ENCODE measurements at places on chromosomes 3 and 15.

DNA sequence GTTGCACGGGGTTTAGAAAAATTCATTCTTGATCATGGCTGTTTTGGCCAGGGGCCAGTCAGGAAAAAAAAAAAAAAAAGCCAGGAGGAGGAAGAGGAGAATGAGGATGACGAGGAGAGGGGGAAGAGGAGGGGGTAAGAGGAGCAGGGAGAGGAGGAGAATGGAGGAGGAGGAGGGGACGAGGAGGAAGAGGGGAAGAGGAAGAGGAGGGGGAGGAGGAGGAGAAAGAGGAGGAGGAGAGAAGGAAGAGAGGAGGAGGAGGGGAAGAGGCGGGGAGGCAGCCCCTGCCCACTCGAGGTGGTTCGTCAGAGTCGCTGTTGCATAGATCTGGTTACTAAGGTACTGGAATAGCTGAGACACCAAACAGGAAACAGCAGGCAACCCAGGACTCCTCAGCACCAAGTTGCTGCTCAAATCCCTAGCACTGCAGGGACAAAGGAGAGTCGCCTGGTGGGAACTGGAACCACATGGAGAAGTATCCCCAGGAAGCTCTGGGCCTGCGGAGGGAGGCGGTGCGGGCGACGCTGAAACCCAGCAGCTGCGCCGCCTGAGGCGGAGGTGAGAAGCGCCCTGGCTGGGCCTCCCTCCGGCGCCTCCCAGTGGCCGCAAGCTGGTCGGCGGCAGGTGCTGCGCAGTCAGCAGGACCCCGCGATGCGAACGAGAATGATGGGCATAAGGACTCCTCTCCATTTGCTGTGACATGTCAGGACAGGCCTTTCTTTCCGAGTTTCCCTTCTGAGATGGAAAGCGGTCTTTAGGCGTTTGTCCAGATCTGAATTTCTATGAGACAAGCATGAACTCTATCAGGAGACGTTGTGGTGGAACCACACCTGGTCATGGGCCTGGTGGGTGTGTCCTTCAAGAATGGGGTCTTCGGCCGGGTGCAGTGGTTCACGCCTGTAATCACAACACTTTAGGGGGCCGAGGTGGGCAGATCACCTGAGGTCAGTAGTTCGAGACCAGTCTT, 17.5 kb downstream of the FAM240A start:
- peak; percentile 78 for DNase-seq

DNA sequence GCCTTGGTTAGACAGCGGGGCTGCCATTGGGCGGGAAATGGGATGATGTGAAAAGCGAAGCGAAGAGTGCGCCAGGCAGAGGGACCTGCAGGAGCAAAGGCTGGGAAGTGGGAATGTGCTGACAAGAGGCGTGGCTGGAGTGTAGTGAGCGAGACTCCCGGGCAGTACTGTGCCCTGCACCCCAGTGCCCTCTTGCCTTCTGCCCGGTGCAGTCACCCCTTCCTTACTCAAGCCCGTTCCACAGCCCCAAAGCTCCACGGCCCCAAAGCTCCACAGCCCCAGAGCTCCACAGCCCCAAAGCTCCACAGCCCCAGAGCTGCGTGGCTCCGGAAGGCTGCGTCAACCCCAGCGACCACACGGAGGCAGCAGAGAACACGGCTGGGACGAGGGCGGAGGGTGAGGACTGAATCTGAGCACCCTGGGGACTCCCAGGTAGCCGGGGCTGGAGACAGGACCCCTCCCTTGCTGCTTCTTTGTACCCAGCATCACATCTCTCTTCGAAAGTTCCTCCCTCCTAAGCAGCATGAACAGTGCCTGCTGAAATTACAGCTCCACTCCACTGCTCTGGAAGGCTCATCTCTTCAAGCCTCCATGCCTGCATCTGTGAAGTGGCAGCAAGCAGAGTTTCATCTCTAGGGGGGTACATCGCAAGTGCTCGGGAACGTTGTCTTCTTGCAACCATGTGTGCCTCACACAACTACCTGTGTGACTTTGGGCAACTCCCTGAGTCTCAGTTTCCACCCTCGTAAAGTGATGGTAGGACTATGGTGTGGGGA, 108.9 kb downstream of the FBLN2 start:
- DNase-seq = peak; percentile 25

GRCh38 chr15:30943654-30944335, 40.1 kb downstream of the FAN1 start:
- no peak for DNase-seq

- no peak for DNase-seq
These were observed 132.0 kb downstream of the ARNT2 start for GRCh38 chr15:80536231-80536630.

DNA sequence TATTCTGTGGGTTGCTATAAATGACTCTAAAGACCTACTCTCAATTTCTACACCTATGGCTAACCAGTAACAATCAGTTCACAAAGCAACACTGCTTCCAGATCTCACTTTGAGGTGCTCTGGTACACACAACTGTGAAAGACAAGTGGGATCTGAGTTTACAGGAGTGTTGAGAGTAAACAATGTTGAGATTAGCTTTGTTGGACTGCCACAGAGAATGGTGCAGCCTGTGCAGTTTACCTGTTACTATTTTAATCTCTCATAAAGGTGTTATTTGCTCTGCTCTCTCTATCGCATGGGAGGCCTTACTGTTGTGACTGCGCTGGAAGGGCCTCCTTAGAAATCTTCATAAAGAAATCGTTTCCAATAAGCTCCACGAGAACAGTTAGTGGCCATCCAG, 112.0 kb downstream of the SOX2 start:
- no peak for DNase-seq

DNA sequence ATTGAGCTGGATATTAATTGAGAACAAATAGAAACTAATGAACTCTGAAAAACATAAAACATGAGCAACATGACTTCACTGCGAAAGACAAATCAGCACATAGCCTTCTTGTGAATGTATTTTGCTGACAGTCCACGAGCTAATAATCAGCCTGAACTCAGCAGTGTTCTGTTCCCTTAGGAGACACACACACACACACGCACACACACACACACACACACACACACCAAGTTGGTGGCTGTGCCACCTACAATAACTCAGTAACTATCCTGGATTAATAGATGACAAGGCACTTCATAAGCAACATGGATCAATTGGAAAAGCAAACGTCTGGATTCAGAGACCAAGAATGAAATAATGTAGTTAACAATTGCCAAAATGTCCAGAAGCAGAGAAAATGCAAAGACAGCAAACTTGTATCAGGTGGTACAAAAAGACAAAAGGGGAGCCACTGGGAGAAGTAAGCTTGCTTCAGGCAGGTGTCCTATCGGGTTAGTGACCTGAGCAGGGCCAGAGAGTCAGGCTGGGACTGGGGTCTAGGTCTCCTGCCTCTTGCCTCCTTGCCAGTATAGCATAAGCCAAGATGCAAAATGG, 20.5 kb upstream of the UBE2Q2 start:
- no peak for DNase-seq

DNA sequence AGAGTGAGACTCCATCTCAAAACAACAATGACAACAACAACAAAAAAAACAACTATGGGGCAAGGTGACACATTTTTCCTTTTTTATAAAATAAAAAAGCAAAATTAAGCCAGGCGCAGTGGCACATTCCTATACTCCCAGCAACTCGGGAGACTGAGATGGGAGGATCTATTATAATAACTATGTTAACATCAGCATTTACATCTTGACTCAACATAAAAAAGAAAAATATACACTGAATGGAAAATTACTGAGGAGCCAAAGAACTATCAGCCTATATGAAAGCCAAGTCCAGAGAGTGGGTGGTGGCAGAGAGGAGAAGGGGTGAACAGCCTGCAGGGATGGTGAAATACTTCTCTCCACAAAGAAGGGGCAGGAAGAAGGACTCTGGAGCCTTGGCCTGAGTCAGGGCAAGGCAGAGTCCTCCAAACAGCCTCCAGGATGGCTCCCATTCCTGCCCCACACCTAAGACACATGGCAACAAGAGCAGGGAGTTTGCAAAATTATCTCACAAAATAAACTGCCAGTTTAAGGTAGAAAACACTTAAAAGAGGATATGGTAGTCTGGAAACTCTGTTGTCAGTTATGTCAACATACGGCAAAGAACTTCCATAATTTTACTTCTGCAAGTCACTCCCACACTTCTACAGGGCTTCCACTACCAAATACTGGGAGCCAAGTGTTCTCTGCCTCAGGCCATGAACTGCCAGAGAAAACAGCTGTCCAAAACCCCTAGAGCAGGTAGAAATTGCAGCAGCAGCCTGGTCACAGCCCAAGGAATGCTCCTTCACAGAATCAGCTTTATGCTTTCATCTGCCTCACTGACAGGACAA, 25.9 kb downstream of the HSPBAP1 start:
- DNase-seq = no peak

DNA sequence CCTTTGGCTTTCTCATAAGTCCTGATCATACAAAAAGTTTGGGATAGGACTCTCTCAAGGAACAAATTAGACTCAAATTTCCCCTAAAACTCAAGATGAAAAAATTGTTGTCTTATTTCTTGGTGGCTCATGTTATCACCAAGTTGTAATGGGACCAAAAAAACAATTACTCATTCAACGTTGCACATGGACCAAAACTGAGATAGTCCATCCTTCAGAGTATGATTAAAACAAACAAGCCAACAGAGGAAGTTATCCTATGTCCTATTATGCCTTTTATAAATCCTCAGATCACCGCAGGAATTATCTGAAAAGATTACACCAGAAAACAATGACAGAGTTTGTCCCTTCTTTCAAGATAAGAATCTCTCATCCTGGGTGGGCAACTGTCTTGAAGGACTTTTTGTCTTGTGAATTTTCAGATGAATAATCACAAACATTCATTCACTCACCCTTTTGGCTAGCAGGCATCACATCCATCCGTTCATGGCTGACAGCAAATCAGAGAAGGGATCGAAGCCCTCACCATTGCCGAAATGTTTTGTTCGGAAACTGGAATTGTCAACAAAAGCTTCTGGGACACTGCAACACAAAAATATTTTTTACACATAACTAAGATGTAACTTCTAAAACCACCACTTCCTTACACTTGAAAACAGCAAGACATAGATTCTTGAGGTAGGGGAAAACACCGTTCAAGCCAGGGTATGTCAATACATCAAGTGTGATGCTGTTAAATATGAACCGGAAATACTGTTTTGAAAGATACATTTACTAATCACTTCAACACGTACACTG, 90.4 kb downstream of the FOXP1 start:
- no peak for DNase-seq

GRCh38 chr3:164332831-164333802, 745.2 kb downstream of the SI start:
- DNase-seq = no peak

DNA sequence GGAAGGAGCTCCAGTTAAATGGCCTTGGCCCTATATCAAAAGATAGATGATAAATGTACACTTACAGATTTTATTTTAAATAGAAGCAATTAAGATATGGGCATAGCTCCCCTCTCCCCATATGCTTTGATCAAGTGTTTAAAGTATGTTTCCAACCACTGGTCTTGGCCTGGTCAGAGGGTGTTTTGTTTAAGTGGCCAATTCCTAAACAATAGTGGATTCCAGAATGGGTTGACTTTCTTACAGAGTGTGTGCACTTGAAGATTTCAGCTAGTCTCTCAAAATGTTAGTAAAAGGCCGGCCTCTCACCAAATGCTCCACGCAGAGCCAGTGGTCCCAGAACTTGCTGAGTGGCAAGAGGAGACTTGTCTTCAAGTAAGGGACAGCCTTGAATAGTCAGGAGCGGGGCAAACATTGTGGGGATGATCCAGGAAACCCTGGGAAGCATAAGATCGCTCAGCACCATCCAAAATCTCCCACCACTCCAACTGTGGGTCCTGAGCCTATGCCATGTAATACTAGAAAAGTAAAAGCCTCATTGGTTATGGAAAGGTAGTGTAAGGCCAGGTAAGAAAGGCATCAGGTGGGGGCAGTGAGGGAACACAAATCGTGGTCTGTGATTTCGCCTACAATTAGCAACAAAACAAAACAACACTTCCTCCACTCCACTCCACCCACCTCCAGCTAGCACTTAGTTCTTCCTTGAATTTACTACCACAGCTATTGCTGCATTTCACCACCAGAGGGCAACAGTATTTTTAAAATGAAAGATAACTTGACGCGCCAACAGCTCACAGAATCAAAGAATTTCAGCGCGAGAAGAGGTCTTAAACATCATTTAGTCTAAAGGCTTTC, 4.8 kb downstream of the RARRES1 start:
- DNase-seq = peak; percentile 72

DNA sequence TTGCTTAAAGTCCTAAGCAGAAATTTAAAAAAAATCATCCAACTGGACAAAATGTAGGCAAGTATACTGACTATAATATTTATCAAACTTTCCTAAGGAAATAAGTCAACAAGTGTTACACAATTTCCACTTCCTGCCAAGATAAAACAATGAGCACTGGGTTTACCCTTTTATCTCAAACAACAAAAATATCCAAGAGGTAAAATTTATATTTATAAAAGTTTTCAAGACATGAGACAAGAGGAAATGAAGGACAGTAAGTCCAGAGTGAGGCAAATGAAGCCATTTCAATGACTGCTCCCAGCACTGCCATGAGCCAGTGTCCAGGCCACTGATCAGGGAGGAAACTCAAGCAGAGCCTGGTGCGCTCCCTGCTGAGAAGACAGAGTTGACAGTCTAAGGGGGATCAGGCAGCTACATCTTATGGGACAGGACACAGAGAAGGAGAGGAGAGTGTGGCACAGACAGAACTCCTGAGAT, 439.4 kb downstream of the RAP2B start:
- DNase-seq = no peak

DNA sequence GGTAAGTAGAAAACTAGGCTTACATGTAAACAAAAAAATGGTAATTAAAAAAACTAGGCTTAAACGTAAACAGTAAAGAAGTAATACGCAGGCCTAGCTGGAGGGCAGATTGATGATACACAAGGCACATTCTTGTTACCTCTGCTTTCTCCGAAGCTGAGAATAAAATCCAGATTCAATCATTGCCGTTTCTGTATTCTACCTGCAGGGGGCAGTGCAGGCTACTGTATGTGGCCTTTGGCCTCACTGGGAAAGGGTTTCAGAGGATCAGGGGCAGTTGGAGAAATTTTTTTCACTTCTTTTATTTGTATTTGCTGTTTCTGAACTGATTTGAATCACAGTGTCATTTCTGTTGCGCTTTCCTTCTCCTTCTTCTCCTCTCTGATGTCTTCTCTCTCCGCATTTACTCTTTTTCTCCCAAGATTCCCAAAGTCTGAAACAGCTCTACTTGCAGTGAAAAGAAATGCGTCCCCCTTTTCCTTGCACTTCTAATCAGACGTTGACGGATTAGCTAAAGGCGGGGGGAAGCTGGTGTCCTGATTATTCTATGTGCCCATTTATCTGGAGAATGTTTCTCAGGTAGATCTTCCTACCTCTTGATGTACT, 67.1 kb upstream of the MCTP2 start:
- DNase-seq = peak; percentile 54

GRCh38 chr15:67249830-67250229, 4.6 kb downstream of the AAGAB start:
- DNase-seq = no peak

GRCh38 chr3:153903430-153903829, 217.8 kb upstream of the ARHGEF26 start:
- no peak for DNase-seq

DNA sequence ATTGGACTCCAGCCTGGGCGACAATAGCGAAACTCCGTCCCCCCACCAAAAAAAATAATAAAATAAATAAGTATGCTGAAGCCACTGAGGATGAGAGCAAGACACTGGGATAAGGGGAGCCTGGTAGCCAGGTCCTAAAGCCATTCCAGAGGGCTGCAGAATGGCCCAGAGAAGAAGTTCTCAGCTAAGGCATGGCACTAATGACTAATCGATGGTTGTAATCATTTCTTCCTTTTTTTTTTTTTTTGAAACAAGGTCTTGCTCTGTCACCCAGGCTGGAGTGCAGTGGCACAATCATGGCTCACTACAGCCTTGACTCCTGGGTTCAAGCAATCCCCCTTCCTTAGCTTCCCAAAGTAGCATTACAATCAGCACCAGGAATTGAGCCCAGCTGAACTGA, 25.6 kb upstream of the ZNF774 start:
- DNase-seq = no peak

Data from ACHN (cell line).